NCI-H1930 (cell line): ENCODE measurements at places on chromosomes 3 and 15.

- no peak for DNase-seq
Measured at GRCh38 chr3:69082805-69083204, 1.9 kb upstream of the ARL6IP5 start.

DNA sequence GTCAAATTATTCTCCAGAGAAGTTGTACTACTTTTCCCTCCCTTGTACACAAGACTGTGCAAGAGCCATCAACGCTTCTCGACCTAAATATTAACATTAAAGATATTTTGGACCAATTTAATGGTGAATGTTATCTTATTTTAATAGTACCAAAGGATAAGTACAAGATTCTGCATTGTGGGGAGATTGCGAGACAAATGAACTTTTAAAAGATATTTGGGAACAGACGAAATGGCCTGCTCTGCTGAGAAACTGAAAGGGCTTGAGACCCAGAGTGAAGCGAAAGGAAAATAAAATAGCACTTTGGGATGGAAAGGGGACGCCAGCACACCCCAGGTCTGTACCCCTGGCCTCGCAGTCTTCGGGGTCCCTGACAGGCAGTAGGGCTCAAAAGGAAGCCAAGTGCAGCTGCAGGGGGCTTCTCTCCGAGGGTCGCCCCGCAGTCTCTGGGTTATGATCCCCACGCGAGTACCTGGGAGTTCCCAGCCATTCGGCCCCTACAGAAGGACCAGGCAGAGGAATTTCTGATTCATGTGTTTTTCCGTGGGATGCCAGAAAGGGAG is 97.6 kb upstream of the VGLL3 start:
- no peak for DNase-seq

DNA sequence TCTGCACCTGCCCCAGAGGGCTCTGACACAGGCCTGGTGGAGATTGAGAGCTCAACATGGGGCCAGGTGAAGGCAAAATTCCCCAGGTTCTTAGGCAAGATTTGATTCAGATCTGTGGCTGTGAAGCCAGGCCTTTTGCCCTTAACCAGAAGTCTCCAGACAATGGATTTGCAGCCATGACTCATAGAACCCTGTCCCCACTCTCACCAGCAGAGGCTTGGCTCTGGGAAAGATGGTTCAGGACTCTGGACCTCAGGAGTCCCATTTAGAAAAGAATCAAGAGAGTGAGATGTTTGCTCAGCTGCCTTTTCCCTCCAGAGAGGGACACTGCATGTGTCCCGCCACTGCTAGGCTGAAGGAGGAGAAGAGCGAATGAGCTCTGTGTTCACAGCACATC is 361.4 kb upstream of the ICE2 start:
- no peak for DNase-seq

GRCh38 chr3:16817197-16817596 is 67.6 kb upstream of the PLCL2 start:
- DNase-seq: no peak

GRCh38 chr3:46984591-46985459 is 5.4 kb downstream of the NBEAL2 start:
- DNase-seq: no peak

DNA sequence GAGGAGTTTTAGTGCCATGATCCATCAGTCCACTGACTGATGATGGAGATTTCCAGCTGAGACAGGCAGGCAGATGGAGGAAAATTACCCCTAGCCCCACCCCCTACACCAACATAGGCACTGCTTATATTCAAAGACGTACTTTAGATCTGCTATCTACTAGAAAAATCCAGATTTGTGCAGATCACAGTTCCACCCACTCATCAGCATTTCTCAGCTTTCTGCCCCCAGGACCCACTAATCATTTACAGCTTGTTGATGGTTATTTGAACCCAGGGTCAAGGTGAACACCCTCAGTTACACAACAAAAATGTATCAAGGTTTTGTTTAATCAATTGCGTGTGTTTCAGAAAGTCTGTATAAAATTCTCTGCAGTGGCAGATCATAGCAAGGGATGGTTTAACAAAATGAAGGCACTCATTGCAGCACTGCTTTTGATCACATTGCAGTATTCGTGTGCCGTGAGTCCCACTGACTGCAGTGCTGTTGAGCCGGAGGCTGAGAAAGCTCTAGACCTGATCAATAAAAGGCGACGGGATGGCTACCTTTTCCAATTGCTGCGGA is at the start of gene HRG:
HRG (plus strand) TSS at position 390 of the 564 bp plus-strand sequence; CDS start at position 408, 18 bp downstream.
- DNase-seq: no peak

DNA sequence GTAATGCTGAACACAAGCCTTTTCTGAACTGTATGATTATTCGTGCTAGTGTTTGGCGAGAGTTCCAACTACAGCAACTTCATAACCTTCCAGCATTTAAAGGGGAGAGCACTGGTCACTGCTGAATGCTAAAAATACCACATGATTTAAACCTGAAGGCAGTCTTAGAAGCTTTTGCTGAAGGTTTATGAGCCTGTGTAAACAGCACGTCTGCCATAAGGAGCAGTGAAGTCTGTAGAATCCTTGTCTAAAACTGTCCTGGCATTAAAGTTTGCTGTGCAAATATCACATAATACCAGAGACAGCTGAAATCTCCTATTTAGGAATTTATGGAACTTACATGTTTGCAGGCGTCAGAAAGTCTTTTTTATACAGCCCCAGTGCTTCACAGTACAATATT is 5.9 kb downstream of the SATB1 start:
- no peak for DNase-seq

- DNase-seq: no peak
Measured at GRCh38 chr3:14561051-14561960, 21.2 kb upstream of the GRIP2 start.

DNA sequence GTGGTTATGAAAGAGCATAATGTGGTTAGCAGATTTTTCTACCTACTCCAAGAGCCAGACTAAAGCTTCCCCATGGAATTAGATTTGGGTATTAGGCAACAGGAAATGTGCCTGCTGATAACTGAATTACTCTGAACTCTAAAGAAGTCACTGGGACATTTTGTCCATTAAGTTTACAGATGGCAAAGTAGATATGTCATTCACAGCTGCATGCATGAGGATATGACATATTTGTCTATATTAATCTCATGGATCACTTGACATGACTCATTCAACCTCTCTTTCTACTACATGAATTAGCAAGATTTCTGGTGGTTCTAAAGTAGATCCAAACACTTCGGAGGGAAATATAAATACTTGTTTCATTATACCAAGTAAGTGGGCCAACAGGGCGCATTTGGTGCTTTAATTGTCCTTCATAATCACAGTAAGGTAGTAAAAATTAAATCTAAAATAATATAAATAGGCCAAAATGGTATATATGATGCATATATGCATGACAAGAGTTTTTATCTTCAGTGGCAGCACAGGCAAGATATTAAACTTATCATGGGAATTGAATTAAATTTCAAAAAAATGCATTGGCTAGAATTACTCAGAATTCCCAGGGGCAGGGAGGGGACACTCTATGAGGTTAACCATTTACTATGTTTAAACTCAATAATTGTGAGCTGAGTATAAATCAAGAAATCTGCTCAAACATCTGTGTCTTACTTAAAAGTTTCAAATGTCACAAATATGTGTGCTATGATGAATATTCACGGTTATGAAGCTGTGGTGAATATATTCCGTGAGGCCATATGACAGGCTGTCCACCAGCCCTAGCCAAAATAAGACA is 365.3 kb upstream of the KCNMB2 start:
- DNase-seq: no peak

GRCh38 chr3:23421811-23422516 is 218.8 kb downstream of the UBE2E2 start:
- DNase-seq: no peak

DNA sequence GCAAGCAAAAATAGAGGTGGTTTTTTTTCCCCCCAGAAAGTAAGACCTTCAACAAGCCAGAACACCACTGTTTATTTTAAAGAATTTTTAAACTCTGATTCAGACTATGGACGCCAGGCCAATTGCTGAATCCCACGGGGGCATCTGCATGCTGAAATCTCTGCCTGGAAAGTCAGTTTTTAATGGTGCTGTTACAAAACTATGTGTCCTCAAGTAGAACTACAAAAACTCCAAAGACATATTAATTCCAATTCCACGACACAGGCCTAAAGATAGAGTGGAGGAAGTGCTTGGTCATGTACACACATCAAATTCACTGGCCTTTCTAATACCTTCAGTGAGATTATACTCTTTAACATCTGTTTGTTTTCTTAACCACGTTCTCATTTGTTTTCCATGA is 490.5 kb upstream of the NR2F2 start:
- DNase-seq: no peak

DNA sequence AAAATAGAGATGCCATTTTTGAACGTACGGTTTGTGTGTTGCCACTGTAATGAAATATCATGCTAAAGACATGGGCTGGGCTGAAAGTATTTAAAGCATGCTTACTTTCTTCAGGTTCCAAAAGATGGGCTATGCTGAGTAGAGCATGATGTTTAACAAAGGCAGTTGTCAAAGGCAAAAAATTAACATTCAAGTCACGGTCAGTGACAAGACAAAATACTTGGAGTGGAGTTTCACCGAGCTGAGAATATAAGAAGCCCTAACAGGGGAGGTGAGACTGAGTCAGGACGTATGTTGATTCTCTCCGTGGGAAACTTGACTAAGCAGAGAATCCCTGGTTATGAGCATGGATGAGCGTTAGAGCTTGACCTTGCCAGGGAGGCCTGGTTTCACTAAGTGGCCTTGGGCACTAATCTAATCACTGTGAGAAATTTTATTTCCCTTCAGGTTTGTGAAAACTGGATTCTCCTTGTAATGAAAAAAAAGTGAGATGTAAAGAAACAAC is 218.2 kb upstream of the ADAMTS9 start:
- DNase-seq: no peak

GRCh38 chr3:120673116-120673515 is 8.9 kb downstream of the HGD start:
- DNase-seq: no peak

GRCh38 chr3:40701016-40701588 is 176.3 kb downstream of the ZNF621 start:
- DNase-seq: no peak

DNA sequence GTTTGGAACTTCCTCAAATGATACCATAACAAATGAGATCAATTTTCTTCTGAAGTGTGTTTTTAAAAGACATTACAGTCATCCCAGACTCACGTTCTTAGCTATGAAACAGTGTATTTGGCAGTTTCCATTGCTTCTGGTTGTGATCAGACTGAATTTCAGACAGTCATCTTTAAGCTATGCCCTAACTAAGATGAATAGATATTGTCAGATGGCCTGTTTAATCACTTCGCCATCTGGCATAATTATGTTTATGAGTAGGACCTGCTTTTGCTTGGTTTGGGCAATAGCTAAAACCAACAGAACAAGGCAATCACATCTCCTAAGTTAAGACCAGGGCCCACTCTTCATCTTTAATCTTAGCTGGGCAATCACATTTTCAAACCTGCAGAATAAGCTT is 313.1 kb downstream of the SV2B start:
- DNase-seq: no peak

GRCh38 chr15:92082006-92082843 is 228.7 kb downstream of the SLCO3A1 start:
- no peak for DNase-seq

DNA sequence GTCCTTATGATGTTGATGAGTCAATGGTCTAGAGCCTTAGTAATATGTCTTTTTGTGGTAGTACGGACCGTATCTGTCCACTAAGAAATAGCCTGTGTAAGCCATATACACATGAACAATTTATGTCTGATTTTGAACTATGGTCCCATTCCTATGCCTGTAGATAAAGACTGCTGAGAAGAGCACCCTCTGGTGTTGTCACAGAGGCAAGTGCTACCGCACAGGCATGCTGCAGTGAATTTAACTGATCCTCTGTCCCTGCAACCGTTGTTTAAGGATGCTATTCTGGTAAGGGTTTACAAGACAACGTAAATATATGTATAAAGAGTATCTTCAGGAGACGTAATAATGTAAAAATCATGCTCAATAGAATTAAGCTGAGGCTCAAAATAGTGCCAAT is 170.7 kb downstream of the UBE3A start:
- no peak for DNase-seq

DNA sequence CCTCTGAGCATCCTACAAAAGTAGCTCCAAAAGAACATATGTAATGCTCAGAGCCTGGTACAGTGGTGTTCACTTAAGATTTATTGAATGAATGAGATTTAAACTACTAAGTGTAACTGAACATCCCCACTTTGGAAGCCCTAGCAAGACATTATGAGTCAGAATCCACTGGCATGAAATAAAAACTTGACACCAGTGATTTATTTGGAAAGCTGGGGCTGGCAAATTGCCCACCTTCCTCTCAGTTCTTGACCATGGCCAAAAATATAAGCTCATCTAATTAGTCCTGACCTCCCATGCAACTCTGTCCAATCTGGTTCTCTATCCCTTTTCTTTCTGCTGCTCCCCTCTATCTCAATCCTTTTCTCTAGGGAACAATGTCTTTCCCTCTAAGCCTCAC is 418.0 kb downstream of the PLCL2 start:
- DNase-seq: no peak

- no peak for DNase-seq
Measured at GRCh38 chr3:114005481-114005880, 50.8 kb downstream of the CCDC191 start.

DNA sequence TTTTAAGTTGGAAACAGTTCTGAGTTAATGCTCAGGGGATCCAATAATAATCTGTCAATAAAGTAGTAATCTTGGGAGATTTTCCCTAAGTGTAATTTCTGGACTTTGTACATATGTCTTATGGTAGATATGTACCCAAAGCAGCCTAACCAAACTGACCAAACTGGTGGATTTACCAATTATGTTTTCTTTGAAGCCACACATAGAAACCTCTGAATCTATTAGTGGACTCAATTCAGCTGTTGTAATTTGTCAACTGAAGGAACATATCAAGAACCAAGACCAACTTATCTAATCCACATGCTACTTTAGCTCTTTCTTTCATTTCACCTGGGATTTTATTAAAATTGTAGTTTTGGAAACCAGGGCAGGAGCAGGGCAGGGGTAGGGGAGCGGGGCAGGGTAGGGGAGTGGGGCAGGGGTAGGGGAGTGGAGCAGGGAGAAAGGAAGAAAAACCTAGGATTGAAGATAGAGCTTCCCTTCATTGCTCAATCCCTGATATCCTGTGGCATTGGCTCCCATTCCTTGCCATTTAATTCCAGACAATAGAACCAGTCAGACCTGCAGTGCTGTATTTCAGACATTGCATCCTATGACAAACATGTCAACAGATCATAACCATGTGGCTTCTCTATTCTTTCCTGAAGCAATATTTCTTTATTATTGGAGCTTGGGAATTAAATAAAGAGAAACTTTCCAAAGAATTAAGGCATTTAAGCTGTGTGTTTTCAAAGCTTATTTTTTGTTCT is 101.8 kb downstream of the NFKBIZ start:
- DNase-seq: no peak

GRCh38 chr3:145272684-145273083 is 888.3 kb downstream of the PLOD2 start:
- DNase-seq: no peak
